ENCODE measurements at places on chromosomes 6 and 20.
A peak's percentile ranks its signal among the peaks of the same experiment; 100 is the strongest.

DNA sequence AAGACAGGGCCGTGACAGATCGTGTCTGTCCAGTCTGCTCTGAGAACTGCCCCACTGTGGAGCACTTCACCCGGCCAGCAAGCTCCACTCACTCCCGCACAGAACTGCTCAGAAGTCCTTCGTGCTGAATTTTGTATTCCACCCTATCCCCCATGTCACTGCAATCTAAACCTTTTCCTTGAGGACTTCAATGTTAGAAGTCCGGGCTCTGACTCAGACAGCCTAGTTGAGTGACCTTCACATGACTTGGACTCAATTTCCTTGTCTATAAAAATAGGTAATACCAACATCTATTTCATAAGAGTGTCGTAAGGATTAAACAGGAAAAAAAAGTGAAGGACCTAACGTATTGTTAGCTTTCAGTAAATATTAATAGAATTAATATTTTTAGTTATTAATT is 161.6 kb downstream of the QRSL1 start:
- DNase-seq, result no peak

- DNase-seq, result no peak
These were observed 7.2 kb downstream of the FOXC1 start for GRCh38 chr6:1616701-1617463.

DNA sequence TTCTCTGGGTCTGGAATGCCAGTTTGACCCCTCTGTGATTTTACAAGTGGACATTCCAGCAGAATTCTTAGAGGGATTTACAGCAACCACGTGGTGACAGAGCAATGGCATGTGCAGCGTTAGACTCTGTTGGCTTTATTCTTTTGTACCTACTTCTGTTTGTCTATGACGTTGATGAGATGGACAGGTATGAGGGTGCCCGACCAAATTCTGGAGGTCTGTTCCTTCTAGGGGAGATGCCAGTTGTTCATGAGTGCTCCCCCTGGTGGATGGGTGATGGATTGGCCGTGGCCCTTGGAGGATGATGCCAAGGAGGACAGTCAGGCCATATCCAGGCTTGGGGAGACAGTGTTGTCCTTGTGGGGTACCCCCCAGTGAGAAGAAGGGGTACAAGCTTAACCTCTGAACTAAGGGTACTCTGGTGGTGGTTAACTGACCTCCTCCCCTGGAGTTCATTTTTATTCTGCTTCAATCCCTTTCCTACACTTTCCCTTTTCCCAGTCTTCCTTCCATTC is 198.6 kb downstream of the DTNBP1 start:
- DNase-seq, result peak; percentile 32

DNA sequence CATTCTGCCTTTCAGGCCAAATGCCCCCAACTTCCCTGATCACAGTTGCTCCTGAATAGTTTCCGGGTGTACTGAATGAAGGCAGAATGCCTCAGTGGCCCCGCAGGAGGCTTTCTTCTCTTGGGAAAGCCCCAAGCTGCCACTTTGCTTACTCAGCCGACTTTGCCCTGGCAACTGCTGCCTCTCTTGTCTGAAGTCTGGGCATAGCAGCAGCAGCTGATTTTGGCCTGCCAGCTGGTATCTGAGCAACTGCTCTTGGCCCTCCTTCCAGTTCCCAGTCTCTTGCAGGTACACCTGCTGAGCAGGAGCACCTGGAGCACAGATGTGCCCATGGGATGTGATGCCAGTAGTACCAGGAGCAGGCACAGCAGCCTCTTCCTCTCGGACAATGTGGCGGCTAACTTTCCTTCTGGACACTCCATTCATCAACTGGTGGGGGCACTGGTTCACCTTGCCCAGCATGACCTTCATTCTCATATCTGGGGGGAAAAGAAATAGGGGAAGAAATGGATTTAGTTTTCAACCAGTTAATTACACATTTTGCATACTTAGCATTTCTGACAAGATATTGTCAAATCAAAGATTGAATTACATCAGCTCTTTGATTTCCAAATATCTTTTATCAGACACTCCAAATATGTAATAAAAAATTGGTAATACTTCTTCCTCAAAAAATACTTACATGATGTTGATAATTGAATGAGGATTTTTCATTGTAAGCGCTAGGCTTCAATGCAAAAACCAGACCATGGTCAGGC is 468.2 kb downstream of the PKHD1 start:
- no peak for DNase-seq

DNA sequence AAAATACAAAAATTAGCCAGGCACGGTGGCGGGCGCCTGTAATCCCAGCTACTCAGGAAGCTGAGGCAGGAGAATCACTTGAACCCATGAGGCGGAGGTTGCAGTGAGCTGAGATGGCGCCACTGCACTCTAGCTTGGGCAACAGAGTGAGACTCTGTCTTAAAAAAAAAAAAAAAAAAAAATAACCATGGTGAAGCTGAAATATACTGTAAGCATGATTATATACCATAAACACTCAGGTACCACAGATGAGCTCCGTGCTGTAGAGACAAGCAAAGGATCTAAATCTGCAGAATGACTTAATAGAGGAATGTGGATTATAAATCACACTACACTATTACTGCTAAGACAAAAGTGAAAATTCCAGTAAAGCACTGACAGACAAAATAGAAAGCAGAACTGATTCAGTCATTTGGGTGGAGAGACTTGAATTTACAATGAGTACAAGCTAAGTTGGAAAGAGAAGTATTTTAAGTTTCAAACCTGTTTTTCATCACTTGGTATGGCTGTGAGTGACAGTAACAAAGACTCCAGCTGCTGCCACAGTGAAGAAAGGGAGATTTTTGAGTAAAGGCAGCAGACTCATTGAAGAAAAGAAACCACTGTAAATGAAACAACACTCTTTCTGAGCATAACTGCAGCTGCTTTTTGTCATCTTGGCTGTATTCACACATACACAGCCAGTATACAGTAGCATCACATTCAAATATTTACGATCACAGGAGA is 322.1 kb downstream of the RNGTT start:
- peak; percentile 2 for DNase-seq

DNA sequence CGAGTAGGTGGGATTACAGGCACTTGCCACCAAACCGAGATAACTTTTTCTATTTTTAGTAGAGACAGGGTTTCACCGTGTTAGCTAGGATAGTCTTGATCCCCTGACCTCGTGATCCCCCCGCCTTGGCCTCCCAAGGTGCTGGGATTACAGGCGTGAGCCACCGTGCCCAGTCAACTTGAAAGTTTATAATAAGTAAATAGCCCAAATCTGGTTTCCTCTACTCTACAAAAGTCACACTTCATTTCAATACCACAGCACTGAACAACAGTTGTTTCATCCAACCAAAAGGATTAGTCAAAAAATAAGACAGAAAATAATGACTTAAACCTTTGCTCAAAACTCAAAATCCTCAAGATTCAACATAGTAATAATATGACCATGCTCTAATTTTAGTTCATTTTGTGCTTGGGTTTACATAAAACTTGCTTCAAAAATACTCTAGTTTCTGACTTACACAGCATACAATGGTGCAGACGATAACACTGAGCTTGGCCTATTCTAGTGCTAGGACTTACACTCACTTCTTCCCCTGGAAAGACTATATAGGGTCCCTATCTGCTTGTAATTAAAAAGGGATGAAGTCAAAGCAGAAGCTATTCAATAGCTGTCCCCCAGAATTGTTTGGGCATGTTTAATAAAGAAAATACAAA is 56.7 kb downstream of the NT5E start:
- DNase-seq, result no peak

- DNase-seq, result no peak
These were observed 1.3 kb upstream of the FNDC11 start for GRCh38 chr20:63552481-63553249.

DNA sequence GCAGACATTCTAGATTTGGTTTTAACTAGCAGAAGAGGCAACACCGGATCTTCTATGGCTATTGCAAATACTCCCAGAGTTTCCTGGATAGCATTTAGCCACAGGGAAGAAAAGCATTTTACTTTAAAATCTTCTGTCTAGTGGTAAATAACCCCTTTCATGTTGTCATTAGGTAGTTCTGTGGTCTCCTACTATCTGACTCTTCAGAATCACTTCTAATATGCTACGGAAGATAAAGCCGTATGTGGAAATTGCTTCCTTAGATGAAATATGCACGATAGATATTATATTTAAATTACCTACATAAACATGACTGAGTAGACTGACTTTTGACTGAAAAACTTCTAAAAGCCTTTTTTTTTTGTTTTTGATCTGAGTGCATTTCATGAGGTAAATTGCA is 759 bp downstream of the CRISP3 start:
- DNase-seq, result no peak

- no peak for DNase-seq
These were observed 833.5 kb downstream of the DHX35 start for GRCh38 chr20:39795401-39796272.

- DNase-seq, result peak; percentile 80
These were observed 82.7 kb upstream of the TOP1 start for GRCh38 chr20:40945754-40946450.

GRCh38 chr6:87922947-87923330 is 124.7 kb upstream of the SPACA1 start:
- DNase-seq, result no peak

DNA sequence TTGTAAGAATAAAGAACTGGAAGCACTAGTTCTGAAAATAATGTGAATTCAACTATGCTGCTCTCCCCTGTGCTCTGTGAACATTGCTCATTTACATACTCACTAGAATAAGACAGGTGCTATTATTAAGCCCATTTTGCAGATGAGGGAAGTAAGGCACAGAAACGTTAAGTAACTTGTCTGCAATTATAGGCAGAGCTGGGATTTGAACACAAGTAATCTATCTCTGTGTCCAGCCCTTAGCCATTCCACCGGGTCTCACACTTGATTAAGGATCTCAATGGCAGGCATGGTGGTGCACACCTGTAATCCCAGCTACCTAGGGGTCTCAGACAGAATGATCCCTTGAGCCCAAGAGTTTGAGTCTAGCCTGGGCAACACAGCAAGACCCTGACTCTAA is 357.7 kb downstream of the CD83 start:
- DNase-seq, result no peak

- no peak for DNase-seq
These were observed 24.0 kb upstream of the NPBWR2 start for GRCh38 chr20:64131406-64131805.

GRCh38 chr6:112785408-112785807 is 438.3 kb downstream of the RFPL4B start:
- DNase-seq, result no peak

GRCh38 chr20:24407151-24407550 is 62.3 kb upstream of the SYNDIG1 start:
- DNase-seq, result no peak

GRCh38 chr6:164130151-164130550 is 715.6 kb downstream of the QKI start:
- DNase-seq, result no peak

GRCh38 chr6:78831492-78831891 is 35.9 kb upstream of the IRAK1BP1 start:
- DNase-seq, result no peak

GRCh38 chr6:36336779-36337241 is at the start of gene BNIP5:
Gene BNIP5 (minus strand): TSS chr6:36336888. CDS start chr6:36330690, 6,198 bp downstream.
- DNase-seq, result no peak

DNA sequence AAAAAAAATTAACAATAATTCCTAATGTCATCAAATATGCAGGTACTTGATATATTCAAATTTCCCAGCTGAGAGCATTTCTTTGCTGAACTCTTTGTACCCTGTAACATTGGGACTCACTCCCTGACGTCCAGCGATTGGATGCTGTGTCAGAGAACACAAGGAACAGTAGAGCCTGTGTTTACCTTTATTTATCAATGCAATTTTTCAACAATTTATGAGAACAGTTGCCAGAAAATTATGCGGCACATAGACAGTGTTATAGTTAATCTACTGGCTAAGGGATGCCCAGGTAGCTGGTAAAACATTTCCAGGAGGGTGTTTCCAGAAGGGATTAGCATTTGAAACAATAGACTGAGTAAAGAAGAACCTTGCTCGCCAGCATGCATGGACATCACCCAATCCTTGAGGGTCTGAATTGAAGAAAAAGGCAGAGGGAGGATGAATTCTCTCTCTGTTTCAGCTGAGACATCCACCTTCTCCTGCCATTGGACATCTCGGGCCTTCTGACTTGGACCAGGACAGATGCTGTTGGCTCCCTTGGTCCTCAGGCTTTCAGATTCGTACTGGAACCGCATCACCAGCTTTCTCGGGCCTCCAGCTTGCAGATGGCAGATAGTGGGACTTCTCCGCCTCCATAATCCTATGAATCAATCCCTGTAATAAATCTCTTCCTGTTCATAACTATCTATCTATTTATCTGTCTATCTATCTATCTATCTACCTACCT is 42.2 kb upstream of the NCOA3 start:
- no peak for DNase-seq

DNA sequence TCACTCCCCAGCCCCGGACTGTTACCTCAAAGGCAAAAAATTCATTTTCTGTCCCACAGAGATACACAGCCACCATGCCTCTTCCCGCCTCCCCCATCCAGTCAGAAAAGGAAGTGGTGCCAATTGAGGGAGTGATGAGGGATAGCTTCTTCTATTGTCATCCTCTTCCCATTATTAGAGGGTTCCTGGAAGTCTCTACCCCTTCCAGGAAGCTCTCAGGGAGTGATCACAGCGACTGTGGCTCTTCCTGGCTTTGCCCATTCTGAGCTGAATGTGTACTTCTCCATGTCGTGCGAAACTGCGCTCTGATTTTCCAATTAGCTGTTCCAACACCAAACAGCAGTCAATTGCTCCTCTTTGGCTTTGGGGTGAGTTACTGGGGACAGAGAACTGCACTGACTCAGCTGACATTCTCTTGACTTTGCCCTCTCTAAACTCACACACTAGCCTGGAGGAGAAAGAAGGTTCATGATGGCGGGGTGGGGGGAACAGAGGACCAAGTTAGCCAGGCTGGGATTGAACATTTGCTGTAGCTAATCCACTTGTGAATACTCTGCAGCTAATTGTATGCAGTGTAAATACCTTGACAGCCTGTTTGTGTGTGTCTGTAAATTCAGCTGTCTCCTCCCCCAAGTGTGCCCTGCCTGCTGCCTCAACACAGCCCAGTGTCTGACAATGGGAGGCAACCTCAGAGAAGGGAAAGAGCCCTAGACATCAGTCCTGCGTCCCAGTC is 2.4 kb upstream of the MDGA1 start:
- no peak for DNase-seq

DNA sequence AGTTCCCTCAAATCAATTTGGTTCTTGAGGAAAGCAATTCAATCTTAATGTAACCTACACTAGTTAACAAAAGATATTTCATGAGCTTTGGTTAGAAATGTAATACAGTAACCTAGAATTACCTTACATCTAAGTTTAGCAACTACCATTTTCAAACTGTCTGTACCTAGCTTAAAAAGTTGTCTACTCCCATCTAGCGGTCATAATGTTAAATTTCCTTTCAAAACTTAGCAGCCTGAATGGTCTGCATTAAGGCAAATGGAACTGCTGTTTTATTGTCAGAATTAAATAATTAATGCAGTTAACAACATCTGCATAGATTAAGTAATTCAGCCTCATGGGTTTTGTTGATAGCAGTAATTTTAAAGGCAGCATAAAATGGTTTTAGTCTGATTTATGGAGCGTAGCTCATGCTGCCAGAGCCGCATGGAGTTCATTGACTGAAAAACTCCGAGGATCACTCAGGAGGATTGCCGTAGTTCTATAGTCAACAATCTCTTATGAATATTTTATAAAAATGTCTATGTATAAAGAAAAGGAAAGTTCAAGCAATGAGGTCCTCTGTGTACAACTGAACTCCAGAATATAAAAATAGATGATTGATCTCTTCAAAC is 485.4 kb upstream of the MANEA start:
- DNase-seq, result peak; percentile 13
